Fibroblast of villous mesenchyme (primary cell): ENCODE measurements at places on chromosomes 5 and 9. TPM values are rescaled to one million over a fixed set of nuclear protein-coding genes. Genes with fewer than 3 reads are reported as not detected.

Gene BAAT
- under 0.01 TPM in 1 of 2 replicates, not detected in the other for total RNA-seq

Gene TSSK1B
- 0.43 and 0.64 TPM in 2 replicates for total RNA-seq

Gene TAF11L10
- not detected in 2 replicates for total RNA-seq

Gene CCDC183
- 0.32 and 0.43 TPM in 2 replicates for total RNA-seq

Gene CFAP77
- under 0.01 TPM in 1 of 2 replicates, not detected in the other for total RNA-seq

Gene PCDHGB6
- 4.2 and 4.3 TPM in 2 replicates for total RNA-seq

Gene PPP1R26
- 10.3 and 11.7 TPM in 2 replicates for total RNA-seq

Gene TNFAIP8
- total RNA-seq: 12.1 and 17.4 TPM in 2 replicates

Gene SLC6A18
- not detected in 2 replicates for total RNA-seq

Gene HSPA5
- 130 and 132 TPM in 2 replicates for total RNA-seq

Gene CCDC152
- total RNA-seq: 0.86 and 0.97 TPM in 2 replicates

Gene DMRTA1
- total RNA-seq: 0.32 and 0.86 TPM in 2 replicates

Gene SHISAL2B
- total RNA-seq: not detected in 2 replicates

Gene PTPRD
- 7.1 and 26.3 TPM in 2 replicates for total RNA-seq

Gene PCDHB13
- total RNA-seq: under 0.01 and 0.32 TPM in 2 replicates

Gene SPATA6L
- 0.43 and 0.64 TPM in 2 replicates for total RNA-seq

Gene FBLL1
- 0.32 and 0.43 TPM in 2 replicates for total RNA-seq

Gene PKN3
- 2.6 and 3.5 TPM in 2 replicates for total RNA-seq

Gene PPP1R2B
- total RNA-seq: under 0.01 TPM in 2 replicates

Gene BSPRY
- total RNA-seq: not detected in 2 replicates

Gene RAB24
- 14.2 and 18.0 TPM in 2 replicates for total RNA-seq

Gene FAM153A
- not detected in 2 replicates for total RNA-seq

Gene FREM1
- 0.32 and 0.86 TPM in 2 replicates for total RNA-seq
